ENCODE measurements at places on chromosomes 1 and 21. TPM values are rescaled to one million over a fixed set of nuclear protein-coding genes. Genes with fewer than 3 reads are reported as not detected.
A peak's percentile ranks its signal among the peaks of the same experiment; 100 is the strongest.

The NIPAL3 gene
- 10.4 TPM for total RNA-seq

The CLDN17 gene
- total RNA-seq = not detected

The MYOM3 gene
- 30.5 TPM for total RNA-seq

The WNT9A gene
- total RNA-seq = 2.7 TPM

The SPATA21 gene
- total RNA-seq = not detected

The INSRR gene
- not detected for total RNA-seq

The PRKAA2 gene
- 3.9 TPM for total RNA-seq

The TPRG1L gene
- 30.3 TPM for total RNA-seq

The EDARADD gene
- not detected for total RNA-seq

GRCh38 chr1:231930257-231930947 is 303.8 kb downstream of the DISC1 start:
- DNase-seq = no peak

DNA sequence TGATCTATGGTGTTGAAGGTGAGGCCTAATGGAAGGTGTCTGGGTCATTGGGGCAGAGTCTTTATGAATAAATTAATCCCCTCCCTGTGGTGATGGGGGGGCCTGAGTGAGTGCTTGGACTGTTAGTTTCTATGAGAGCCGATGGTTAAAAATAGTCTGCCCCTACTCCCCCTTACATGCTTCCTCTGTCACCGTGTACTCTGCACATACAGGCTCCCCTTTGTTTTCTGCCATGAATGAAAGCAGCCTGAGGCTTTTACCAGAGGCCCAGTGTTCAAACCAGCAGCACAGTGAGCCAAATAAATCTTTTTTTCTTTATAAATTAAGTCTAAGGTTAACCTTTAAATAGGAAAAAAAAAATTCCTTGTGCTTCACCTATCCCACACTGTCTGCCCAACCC is 657.0 kb downstream of the AMY1C start:
- DNase-seq = no peak

GRCh38 chr1:84425150-84425896 is 27.0 kb downstream of the DNASE2B start:
- no peak for DNase-seq

- no peak for DNase-seq
Observed at GRCh38 chr1:178579095-178579494, 66.2 kb downstream of the TEX35 start.

- DNase-seq = peak; percentile 12
Observed at GRCh38 chr1:32406629-32407111, 12.4 kb upstream of the BSDC1 start.

- no peak for DNase-seq
Observed at GRCh38 chr1:231584921-231585320, 41.7 kb upstream of the DISC1 start.

DNA sequence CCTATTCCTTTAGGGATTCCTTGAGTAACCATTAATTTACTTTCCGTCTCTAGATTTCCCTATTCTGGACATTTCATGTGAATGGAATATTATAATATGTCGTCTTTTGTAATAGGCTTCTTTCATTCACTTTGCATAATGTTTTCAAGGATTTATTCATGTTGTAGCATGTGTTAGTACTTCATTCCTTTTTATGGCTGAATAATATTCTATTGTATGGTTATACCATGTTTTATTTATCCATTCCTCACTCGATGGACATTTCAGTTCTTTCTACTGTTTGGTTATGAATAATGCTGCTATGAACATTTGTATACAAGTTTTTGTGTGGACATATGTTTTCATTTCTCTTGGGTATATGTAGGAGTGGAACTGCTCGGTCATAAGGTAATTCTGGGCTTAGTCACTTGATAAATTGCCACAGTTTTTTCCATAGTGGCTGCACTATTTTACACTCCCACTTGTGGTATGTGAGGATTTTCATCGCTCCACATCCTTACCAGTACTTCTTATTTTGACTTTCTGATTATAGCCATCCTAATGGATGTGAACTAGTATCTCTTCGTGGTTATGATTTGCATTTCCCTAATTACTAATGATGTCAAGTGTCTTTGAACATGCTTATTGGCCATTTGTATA is 17.7 kb downstream of the PPP2R5A start:
- DNase-seq = no peak

DNA sequence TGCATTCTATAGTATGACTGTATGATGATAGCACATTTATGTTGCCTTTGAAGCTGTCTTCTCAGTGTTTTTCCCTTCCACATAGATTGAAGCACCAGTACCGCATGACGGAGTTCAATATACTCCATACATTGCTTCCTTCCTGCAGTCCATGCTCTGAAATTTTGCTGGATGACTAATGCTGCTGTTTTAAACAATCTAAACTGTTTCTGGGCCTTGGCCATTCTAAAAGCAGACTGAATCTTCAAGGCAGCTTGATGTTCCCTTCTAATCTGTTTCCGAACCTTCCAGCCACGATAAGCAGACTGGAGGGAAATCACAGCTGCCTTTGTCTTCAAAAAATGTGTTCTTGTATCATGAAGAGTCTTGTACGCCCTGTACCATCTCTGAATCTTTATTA is 36.2 kb upstream of the F13B start:
- no peak for DNase-seq

- no peak for DNase-seq
Observed at GRCh38 chr1:103274886-103275285, 166.6 kb upstream of the COL11A1 start.

GRCh38 chr1:224640018-224640417 is 23.9 kb downstream of the CNIH3 start:
- no peak for DNase-seq

GRCh38 chr1:172252321-172252720 is 168.2 kb upstream of the C1orf105 start:
- DNase-seq = no peak

DNA sequence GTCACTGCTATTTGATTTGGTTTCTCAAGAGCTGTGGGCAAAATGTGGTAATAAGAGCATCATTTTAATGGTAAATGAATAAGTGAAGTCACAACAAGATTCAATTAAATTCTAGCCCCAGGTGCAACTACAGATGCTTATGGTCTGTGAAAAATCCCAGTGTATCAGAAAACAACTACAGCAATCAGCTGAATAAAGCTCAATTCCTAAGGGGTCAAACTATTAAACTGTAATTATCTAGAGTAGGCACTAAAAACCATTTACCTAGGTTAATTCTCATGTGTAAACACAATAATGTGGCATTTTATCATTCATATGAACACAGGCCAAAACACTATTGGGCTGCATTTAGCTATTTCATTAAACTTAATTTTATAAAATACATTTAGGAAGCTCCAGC is 9.6 kb downstream of the TARBP1 start:
- no peak for DNase-seq

DNA sequence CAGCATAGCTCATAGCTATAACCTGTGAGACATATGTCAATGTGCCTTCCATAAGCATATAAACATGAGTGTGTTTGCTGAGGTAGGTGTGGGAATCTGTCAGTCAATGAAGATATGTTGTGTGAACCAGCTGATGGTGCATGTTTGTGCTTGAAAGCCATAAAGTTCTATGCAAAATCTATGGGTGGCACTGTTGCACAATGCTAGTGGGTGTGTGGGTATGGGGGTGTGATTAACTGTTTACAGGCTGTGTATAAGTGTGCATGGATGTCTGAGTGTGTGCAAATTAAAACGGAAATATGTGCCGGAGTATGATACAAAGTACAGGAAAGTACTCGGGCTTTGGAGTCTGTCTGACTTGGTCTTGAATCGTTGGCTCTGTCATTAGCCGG is 1.0 kb upstream of the ATP2B4 start:
- DNase-seq = peak; percentile 54

DNA sequence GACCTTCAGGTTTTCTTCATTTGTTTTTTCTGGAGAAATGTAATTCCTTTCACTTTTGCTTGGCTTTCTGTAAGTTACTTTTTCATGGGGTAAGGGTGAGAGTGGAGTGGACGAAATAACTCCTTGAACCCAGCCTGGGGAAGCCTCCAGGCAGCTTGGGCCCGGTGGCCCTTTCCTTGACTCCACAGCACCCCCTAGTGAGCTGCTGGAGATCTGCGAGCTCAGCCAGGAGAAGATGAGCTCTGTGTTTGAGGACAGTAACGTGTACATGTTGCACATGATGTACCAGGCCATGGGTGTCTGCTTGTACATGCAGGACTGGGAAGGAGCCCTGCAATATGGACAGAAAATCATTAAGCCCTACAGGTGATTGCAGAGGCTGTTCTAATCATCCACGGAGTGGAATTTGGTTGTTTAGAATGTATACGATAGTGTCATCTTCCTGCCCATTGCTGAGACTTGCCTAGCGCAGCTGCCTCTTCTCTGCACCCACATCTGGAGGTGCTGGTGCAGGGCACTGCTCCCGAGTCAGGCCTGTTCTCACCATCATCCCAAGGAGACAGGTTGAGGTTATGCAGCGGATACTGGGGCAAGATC is 51.0 kb downstream of the SMYD2 start:
- no peak for DNase-seq

DNA sequence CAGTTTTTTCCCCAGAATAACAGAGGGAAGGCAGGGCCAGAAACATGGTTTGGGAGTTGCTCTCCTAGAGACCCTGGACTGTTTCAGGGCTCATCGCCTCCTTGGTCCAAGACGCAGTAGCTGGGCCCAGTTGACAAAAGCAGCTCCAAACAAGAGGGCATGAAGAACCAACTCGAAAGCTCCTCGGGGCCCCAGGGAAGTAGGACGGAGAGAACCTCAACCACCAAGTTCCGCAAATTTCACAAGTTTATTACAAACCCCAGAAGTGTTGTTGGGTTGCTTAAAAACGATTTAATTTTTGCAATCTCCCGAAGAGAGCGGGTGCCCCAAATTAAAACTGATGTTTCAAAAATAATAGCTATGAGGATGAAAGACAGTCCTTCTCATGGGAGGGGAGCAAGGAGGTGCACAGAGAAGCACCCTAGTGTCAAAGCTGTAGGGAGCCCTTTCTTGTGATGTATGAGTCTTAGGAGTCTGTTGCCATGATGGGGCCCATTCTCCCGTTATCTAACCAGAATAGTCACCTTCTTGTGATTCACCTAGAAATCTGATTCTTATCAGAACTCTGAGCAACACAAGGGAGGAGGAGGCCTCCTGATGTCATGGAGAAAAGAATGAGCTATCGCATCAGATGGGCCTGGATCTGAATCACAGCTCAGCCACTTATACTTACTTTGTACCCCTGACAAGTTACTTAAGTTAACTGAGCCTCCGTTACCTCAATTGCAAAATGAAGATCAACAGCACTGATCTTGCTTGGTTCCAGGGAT is 165.7 kb upstream of the IRF2BP2 start:
- DNase-seq = no peak

DNA sequence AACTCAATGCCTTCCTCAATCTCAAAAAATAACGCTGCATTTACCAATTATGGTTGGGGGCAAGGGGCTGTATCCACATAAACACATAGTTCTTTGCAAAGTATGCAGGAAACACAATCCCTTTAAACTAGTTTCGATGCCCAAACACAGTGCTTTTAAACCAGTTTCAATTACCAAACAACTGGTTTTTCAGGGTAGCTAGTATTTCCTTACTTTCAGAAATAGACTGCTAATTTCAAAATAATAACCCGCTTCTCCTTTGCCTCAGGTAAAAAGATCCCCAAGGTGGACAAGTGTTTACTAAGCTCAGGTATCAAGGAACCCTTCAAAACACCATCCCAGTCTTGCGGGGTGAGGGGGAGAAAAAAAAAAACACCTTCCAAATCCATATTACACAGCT is 2.8 kb downstream of the SIPA1L2 start:
- DNase-seq = no peak

DNA sequence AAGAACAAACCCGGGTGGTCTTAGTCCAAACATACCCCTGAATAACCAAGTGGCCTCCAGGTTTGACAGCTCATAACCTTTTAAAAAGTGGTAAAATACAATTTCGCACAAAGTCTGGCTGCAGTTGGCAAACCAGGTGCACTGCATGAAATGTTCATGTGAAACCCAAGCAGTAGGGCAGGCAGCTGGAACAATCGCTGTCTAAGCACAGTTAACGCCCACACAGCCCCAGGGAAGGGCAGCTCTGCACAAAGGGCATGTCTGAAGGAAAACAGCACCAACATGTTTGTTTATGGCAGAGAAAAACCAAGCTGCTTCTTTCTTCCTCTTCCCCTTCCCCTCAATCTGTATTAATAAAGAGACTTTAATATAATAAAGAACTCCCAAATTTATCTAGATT is 49.5 kb downstream of the KIAA1614 start:
- DNase-seq = no peak

GRCh38 chr1:15124362-15125100 is 29.0 kb upstream of the TMEM51 start:
- no peak for DNase-seq

- peak; percentile 61 for DNase-seq
Observed at GRCh38 chr1:26529655-26530409, at the start of gene RPS6KA1. TSS of gene RPS6KA1 (plus strand) at chr1:26529761. CDS start at chr1:26529921, 160 bp downstream.

DNA sequence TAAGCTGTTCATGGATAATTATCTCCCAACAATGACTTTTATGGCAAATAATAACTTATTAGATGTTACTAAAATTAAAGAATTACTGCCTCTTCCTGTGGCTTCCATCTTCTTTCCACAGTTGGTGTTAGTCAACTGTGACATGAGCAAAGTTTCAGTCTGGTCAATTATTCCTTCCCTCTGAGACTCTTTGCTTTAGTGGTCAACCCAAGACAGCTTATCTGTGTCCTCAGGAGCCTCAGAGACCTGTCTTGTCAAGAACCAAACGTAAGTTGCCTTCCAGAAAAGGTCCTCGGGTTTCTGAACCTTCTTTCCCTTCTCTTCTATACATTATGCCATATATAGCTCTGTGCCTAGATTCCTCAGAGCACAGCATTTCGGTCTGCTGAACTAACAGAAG is 263.2 kb upstream of the ZP4 start:
- DNase-seq = no peak

GRCh38 chr1:231950331-231951128 is 323.9 kb downstream of the DISC1 start:
- no peak for DNase-seq
